ENCODE measurements at places on chromosomes 3 and 15. TPM values are rescaled to one million over a fixed set of nuclear protein-coding genes. Genes with fewer than 3 reads are reported as not detected.

DNA sequence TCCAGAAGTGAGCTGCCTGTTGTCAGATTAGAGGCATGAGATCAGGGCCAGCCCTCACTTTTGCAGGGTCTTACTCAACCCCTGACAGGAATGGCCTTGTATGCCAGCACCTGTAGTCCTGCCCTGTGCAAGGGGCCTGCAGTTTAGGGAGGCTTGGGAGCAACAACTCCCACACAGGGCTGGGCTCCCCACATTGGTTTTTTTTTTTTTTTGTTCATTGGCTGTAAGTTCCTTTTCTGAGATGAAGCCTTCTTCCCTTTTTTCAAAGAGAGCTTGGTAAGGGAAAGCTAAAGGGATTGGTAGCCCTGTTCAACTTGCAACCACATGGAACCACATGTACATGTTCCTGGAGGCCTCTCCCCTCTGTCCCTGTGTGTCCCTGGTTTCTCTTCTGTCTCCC is 46.4 kb downstream of the TNFAIP8L3 start:
- DNase-seq, result no peak

- DNase-seq, result no peak
Observed at GRCh38 chr3:133117342-133117741, 79.2 kb downstream of the TMEM108 start.

The ZNF662 gene
- polyA plus RNA-seq, result 1.4 TPM

DNA sequence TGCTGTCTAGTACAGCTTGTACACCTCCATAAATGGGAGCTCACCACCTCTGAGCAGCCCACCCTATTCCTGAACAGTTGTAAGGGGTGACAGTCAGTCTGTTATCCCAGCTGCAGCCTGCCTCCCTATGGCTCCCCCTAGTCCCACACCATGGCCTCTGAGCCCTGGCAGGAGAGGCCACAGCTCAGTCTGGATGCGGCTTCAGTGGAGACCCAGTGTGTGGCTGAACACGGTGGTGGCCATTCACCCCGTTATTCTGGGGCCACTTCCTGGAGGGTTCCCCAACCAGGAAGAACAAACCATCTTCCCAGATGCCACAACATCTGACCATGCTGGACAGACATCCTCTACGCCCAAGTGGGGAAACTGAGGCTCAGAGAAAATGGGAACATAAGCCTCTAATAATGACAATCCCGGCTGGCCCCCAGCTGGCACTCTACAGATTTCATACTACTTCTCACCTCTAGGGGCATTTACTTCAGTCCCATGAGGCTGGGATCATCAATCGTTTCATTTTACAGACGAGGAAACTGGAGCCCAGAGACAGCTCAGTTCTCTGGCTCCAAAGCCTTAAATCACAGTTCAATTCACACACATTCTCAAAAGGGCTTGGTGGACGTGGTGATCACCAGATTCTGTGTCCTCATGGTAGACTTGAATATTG is 9.2 kb upstream of the GRIP2 start:
- no peak for DNase-seq

GRCh38 chr3:51691021-51691420 is 15.8 kb upstream of the GRM2 start:
- no peak for DNase-seq

GRCh38 chr15:64824929-64825430 is 467 bp downstream of the PIF1 start:
- DNase-seq, result no peak

The NRG4 gene
- 0.78 TPM for polyA plus RNA-seq

DNA sequence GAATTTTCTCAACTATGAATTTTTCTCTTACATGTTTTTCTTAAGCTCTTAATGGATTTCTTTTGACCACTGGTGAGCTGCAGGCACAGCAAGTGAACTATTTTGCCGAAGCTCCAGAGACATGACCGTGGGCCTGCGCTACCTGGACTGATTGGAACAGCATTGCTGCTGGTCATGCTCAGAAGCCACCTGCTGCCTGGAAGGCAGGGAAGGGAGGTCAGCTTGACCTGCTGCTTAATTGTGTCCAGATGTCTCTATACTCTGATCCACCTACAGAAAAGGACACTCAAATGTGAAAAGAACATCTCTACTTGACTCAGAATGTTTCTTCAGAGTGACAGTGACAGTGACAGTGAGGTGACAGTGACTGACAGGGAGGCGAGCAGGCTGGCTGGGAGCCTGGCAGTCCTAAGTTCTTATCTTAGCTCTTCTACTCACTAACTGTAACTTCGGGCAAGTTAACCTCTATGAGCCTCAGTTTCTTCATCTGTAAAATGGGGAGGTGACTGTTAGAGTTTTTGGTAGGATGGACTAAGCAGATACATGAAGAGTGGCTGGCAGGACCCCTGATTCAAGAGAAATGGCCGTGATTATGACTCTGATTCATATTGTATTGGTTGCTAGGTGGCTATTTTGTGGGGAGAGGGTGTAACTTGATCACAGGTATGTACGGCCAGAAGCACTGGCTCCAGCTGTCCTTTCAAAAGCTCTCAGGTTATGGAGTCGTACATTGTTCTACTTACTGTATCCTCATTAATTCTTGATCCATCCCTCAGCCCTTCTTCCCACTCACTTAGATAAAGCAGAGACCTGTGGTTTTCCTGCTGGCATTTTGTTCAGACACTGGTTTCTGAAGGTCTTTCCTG is 54.8 kb upstream of the DLG1 start:
- no peak for DNase-seq

The FEZF2 gene
- 4.6 TPM for polyA plus RNA-seq

DNA sequence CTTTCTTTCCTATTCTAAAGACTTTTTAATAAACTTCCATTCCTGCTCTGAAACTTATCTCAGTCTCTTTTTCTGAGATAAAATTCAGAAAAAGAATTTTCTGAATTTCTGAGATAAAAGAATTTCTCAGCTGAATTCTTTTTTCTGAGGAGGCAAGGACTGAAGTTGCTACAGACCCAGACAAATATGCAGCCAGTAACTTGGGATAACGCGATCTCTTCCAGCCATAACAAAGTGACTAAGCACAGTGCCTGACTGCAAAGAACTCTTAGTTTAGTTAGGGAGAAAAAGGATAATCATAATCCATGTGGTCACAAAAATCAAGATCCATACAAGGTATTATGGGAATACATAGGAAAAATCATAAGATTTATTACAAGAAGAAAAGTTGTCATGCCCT is 222.0 kb upstream of the GAP43 start:
- no peak for DNase-seq

GRCh38 chr3:47444103-47444502 is 31.6 kb downstream of the SCAP start:
- DNase-seq, result no peak

GRCh38 chr3:179991883-179992282 is 44.9 kb downstream of the PEX5L start:
- no peak for DNase-seq

DNA sequence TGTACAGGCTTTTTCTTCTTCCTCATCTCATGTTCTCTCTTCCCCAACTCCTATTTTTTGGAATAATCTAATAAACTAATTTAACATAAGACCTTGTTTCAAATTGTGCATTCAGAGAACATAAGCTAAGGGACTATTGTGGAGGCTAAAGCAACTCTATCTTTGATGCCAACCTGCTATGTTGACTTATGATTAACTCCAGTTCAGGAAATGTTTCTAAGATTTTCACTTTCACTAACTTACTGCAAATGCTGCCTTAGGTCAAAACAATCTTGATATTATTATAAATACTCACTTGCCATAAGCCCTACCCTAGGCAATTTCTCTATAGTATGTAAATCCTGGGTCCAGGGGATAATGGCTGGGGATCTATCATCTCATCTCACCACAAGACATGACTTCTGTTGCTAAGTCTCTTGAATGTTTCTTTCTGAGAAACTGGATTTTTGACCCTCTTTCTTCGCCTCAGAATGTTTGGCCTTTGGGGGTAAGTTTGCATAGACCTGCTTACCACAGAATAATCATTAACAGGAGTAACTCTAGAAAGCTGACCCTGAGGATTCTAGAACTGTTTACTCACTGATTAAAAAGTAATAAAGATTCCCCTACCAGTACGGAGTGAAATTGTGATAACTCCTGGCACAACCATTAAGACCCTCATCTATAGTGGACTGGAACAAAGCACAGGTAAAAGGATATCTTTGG is 768.1 kb downstream of the GBE1 start:
- no peak for DNase-seq

GRCh38 chr3:106130384-106131198 is 261.8 kb upstream of the CBLB start:
- DNase-seq, result peak; percentile 20

GRCh38 chr3:116165641-116166040 is 279.6 kb downstream of the LSAMP start:
- peak; percentile 9 for DNase-seq

The SLC12A8 gene
- 0.93 TPM for polyA plus RNA-seq

DNA sequence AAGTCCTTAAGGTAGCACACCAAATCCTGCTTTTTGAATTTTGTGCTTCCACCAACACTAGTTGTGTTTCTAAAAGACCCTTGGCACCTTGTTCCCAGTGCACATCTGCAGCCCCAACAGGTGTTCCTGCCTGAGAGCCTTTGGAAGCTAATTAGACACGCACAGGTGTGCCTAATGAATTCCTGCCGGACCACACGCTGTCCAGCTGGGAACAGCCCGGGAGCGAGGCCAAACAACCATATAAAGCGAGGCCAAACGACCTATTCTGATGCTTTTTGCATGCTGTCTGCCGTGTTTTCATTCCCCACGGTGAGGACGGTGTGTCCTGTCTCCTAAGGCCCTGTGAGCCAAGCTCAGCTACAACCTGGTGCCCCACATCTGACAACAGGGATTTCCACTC is 99.5 kb downstream of the ATG7 start:
- DNase-seq, result peak; percentile 34
